ENCODE measurements at places on chromosomes 12 and 14.

DNA sequence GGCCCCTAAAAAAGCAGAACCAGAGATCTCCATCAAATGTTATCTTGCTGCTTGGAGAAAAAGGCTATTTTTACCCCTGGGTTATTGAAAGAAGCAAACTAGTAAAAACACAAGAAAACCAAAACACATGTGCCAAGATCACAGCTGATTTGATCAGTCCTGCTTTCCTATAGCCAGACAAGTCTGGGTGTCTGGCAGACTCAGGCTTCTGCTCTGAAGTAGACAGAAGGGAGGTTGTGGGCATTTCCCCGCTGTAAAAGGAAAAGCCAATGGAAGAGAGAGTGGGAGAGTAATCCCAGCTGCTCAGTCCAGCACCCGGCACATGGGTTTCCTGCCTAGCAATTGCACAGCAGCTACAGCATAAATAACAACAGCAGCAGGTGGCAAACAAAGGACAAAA is 177.9 kb downstream of the PHLDA1 start:
- no peak for DNase-seq

DNA sequence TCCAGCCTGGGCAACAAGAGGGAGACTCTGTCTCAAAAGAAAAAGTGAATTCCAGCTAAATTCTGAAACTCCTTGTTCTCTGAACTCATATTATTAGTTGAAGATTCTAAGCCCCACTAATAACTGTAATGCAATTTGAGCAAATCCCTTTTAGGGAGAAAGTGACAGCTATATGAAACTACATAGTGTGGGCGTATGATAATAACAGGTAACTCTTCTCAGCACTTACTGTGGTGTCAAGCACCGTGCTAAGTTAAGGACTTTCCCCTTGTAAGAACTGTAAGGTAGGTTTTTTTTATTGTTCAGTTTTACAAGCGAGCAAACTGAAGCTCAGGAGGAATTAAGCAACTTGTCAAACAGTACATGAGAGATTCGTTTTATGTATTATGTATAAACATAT is 5.4 kb downstream of the ANKRD13A start:
- no peak for DNase-seq

DNA sequence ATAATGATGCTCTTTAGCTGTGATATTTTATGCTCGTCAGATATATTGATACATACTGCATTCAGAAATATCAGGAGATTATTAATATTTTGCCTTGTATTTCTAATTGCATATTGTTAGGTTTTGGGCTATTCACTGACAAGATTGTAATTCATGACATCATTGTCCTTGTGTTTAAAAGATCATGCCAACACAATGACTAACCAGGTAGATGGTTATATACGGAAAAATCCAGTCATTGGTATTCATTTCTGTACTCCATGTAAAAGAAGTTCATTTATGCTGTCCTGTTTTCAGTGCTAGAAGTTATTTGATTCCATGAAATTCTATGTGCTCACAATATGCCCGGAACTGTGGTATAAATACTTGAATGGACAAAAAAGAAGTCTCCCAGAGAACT is 107.5 kb downstream of the KITLG start:
- peak; percentile 39 for DNase-seq

GRCh38 chr12:125487336-125487735 is 422.1 kb downstream of the AACS start:
- no peak for DNase-seq

- no peak for DNase-seq
Observed at GRCh38 chr12:39915249-39915648, 190.6 kb downstream of the SLC2A13 start.

DNA sequence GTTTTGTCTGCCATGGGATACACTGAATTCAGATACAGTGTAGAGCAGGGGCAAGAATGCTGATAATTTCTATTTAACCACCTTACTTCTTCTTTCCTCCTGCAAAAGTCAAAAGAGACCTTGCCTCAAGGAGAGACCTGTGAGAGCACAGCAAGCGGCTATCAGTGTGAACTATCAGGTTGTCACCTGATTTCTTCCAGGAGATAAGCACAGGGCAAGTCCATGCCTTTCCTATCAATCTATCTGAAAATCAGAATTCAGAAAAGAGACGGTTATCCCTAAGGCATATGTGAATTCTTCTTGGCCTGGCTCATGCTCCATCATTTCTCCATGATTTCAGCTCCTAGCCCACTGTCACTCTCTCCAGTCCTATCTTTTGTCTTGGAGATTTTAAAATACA is 128.9 kb upstream of the CCND2 start:
- no peak for DNase-seq

DNA sequence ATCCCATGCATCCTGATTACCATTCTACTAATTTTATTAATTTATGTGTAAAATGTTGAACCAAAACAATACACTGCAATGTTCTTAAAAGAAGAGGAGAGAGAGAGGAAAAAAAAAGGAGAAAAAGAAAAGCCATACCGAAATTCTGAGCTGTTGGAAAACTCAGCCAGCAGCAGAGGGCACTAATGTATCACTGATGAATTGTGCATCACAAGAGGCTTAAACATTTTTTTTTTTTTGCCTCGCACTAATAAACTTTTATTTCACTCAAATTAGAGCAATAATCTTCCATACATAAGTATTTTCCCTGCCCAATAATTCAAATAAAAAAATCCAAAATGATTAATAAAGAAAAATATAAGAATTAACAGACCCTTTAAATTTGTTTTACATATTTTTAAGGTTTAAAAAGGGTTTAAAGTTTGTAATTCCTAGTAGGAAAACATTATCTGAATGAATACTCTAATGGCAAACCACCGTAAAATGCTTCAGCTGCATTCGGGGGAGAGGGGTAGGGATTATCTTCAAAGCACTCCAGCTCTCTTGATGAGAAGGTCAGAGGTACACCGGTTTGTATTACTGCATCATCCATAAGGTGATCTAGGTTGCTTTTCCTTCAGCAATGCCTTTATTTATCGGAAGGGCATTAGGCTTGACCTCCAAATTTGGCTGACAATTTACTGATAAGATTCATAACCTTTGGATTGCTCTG is 41.9 kb downstream of the ATP23 start:
- DNase-seq, result peak; percentile 77

GRCh38 chr12:116609319-116610114 is 50.3 kb downstream of the MAP1LC3B2 start:
- peak; percentile 23 for DNase-seq

DNA sequence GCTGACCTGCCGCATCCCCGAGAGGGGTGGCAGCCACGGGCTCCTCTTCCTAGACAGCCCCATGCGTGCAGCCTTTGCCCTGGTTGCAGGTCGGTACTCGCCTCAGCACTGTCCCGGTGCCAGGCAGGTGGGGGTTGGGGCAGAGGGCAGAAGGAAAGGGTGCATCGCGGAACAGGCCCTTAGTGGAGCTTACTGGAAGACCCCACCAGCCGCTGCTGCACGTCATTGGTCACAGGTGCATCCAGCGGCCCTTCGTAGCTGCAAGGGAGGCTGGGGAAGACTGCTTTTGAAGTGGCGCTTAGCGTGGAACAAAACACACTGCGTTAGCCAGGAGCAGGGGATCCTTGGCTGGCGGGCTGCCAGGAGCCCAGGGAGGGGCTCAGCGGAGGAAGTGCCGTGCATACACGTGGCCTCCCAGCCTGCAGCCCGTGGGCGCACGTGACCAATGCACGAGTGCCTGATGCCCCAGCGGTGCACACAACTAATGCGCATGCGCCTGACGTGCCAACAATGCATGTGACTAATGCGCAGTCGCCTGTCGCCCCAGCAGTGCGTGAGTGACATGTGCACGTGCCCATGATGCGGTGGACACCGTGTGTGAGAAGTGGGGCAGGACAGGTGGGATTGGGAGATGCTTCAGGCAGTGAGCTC is 5.0 kb upstream of the EP400 start:
- DNase-seq, result no peak

- DNase-seq, result no peak
Observed at GRCh38 chr14:25461780-25462179, 411.8 kb upstream of the STXBP6 start.

GRCh38 chr14:101135796-101136742 is 232.5 kb upstream of the RTL1 start:
- no peak for DNase-seq

DNA sequence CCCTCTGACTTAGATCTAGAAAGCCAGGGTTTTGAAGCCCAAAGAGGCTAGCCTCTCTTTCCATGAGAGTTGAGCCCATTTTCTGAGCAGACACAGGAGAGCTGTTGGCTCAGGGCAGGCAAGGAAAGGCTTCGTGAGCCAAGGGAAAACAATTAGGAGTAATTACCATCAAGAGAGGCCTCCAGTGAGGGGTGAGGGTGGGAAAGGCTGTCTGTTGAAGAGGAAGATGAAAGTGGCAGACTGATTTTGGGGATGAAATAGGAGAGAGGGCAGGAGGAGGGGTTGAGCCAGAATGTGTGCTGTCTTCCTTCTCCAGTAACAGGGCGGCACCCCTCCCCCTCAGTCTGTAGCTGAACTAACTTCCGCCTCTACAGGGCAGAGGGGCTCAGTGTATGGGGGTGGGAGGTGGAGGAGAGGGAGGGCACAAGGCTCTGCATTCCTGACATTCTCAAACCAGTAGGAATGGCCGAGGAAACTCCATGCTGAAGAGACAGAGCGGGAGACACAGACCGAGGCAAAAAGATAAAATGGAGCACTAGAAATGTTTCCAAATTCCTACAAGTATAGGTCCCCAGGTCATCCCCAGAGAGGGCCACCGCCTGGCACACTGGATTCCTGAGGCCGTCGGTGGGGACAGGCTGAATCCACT is 33.1 kb upstream of the COL2A1 start:
- peak; percentile 42 for DNase-seq

DNA sequence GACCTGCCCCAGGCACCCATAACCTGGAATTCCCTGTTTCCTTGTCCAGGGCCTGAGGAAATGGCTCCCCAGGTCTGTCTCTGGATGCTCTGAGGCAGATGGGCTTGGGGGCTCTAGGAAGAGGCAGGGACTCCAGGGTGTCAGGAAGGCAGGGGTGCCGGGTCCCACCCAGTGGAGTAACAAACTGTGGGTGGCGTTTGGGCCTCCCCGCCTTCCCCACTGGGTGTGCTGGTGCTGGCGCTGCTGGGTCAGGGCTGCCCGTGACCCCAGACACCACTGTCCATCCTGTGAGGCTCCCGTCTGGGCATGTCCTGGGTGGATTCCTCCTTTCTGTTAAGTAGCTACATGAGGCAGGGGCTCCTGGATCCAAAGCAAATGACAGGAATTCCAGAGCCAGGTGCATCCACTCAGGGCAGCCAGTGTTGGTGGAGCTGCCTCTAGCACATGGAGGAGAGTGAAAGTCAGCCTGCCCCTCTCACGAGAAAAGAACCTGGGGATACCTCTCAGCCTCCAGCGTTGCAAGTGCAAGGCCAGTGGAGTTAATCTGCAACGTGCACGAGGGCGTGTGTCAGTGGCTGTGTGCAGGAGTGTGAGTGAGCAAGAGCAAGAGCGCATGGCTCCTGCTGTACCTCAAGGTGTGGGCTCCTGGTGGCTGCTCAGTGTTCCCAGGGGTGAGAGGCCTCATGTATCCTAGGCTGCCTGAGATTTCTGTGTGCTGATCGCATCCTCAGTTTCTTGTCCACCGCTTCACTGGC is 403.1 kb downstream of the TMEM121 start:
- DNase-seq, result no peak

- DNase-seq, result no peak
Observed at GRCh38 chr12:110475426-110475825, 6.8 kb downstream of the FAM216A start.

DNA sequence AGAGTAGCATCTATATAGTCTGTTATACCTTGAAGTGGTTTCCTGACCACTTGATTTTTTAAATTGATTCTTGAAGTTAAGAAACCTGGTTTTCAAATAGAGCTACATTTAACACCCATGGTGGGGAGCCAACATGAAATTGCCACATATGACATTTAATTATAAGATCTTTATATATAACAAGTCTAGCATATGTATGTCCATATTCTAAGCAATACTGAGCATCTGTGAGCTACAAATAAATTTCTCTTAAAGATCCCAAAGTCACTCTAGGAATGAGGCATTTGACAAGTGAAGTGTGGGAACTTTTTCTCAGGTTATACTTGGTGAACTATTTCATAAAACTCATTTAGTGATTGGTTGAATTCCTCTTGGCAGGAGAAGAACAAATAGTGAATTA is 132.5 kb downstream of the RPL10L start:
- DNase-seq, result no peak

GRCh38 chr14:56199095-56199981 is 81.1 kb downstream of the PELI2 start:
- peak; percentile 99 for DNase-seq

- no peak for DNase-seq
Observed at GRCh38 chr12:12673296-12673695, 22.7 kb downstream of the GPR19 start.

GRCh38 chr12:58425481-58426392 is 484.4 kb downstream of the ATP23 start:
- peak; percentile 87 for DNase-seq

- DNase-seq, result no peak
Observed at GRCh38 chr12:53975479-53976152, 862 bp upstream of the HOTAIR start.

All from fibroblast of pulmonary artery (primary cell).